Stimulated activated CD4-positive, alpha-beta T cell treated with anti-CD3 and anti-CD28 coated beads, Interleukin-4, amount 100 ng/mL, for 4 hours (primary cell): ENCODE measurements at places on chromosomes 6 and 20.

GRCh38 chr6:9518431-9518830 is 896.4 kb downstream of the TFAP2A start:
- DNase-seq: no peak

- no peak for DNase-seq
Observed at GRCh38 chr6:35089935-35090505, 51.1 kb downstream of the TCP11 start.

- DNase-seq: no peak
Observed at GRCh38 chr20:49435639-49436038, 46.8 kb downstream of the KCNB1 start.

GRCh38 chr6:45640081-45640491 is 262.4 kb upstream of the SUPT3H start:
- DNase-seq: no peak

- no peak for DNase-seq
Observed at GRCh38 chr20:51815383-51816076, 13.2 kb upstream of the SALL4 start.

DNA sequence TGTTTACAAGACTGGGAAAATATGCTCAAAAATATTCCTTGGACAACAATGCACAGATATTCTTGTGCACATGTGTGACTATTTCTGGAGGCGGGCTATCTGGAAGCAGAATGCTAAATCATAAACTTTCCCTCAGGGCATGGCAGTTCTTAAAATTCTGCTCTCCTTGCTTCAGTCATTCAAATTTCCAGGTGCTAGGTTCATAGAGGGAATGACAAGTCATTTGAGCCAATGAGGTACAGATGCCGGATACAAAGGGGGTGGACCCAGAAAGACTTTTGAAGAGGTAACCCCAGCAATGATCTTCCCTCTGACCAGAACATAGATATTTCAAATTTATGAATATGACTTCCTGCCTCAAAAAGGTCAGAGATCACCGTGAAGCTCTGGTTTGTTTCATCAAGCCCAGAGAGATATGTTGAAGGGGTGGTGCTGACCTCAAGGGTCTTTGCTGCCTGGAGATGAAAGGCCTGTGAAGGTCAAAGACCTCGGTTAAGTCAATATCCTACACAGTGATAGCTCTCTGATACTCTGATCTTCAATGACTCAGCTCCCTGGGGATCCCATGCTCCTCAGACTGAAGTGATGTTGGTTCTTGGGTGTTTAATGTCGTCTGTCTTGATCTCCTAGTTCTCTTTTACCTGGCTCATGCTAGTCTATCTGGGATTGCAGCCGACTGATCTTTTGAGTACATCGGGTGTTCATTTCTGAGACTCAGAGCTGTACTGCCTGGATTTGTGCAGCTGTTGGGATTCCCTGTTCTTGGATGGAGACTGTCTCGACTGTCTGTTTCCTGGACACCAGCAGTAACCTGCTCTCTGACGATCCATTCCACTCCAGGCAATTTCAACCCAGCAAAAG is 47.5 kb upstream of the TSHZ2 start:
- no peak for DNase-seq

GRCh38 chr6:138339024-138339423 is 38.7 kb upstream of the SMIM28 start:
- no peak for DNase-seq

DNA sequence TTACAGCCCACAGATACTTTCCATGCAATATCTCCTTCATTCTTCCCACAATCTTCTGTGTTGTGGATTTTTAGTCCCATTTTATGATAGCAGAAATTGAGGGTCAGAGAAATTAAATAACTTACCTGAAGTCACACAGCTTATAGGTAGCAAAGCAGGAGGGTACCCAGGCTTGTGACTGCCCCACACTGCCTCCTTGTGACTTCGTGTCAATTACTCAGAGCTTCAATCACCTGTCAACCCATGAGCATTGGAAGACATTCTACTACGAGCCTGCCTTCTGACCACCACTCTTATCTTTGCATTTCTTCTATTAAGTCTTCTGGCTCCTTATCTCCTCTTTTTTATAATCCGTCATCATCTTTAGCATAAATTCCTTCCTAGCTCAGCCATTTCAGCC is 71.6 kb upstream of the NRSN1 start:
- no peak for DNase-seq

DNA sequence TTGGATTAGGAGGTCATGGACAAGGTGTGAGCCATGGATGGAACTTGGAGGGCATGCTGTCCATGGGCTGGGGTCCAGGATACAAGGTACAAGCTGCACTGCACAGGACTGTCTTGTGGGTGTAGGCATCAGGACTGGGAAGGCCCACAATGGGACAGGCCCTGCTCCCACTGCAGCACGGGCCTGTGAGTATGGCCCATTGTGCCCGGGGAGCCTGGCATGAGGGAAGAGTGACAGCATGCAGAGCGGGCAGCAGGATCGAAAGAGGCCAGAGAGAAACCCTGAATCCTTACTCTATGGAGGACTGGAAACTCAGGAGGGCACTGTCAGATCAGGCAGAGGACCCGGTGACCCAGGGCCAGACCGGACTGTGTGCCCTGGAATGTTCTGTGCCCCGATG is 211.3 kb downstream of the PREX1 start:
- no peak for DNase-seq

DNA sequence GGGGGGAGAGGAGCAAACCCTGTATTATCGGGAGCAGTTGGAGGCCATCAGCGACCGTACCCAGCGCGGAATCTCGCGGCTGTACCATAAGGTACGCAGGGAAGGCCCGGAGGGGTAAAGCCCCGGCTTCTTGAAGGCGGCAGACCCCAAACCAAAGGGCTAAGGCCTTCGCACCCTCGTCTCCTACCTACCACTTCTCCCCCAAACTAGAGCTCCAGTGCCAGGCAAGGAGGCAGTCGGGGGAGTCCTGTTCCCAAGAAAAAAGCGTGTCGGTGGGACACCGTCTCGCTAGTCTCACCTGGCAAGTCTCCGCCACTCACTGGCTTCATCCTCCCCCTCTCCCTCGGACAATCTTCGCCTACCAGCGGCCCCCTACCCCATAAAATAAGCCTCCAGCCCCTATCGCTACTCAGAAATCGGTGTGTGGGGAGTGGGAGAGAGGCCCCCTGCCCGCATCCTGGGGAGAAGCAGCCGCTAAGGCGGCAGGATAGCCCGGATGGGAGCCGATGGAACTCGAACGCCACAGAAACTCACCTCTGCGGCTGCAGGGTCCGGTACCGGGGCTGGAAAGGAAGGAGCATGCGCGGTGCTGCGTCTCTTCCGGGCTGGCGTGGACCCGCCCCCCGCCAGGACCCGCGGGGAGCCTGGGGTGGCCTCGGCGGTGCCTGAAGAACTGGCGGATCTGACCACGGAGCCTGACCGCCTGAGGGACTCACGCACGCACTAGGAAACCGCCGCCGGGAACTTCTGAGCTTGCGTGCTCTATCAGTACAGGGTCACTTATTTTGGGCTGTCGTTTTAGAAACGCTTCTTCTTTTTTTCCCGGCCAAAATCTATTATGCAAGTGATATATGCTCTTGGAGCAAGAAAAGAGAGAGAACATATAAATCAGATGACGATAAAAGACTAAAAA is at the start of gene RPS10:
Gene RPS10 (minus strand): TSS at position 572 of the 913 bp plus-strand sequence. CDS start 848 bp downstream, outside the sequence.
- peak; percentile 93 for DNase-seq

DNA sequence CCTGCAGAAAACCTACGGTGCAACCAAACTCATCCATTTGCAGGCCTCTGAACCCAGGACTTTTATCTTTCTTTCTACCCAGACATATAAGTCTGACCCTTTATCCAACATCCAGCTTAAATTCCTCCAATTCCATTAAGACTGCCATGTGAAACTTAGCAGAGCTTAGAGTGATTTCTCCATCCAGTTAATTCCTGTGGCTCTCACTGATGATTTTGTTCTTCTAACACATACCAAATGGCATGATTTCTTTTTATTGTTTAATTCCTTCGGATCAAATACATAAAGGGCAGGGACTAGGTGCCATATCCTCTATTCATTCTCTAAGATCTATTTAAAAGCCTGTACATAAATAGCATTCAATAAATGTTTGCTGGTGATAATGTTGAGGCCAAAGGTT is 92.9 kb downstream of the TASP1 start:
- DNase-seq: no peak

- DNase-seq: no peak
Observed at GRCh38 chr6:101832371-101832770, 438.9 kb downstream of the GRIK2 start.

DNA sequence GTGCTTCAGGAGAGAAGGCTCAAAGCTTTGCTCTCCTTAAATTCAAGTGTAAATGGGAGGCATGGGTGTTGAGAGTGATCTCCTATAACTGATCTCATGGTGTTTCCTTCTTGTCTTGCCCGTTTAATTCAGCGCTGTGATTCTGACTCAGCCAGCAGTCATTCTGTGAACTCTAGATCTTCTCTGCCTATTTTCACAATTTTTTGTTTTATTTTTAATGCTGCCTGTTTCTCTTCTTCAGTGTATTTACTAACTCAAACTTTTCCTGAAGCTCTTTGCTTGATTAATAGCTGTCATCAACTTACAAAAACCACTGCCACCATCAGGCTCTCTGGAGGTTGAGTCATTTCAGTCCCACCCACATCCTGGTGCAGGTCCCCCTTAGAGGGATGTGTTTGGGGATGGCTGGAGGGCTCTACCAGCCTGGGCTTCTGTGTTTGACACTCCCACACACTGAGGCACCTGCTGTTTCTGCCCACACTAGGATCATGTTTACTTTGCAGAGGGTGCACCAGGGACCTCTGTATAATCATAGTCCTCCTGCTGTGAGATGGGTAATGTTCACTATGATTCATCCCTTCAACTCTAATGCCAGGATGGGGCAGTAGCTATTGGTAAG is 94.0 kb downstream of the SHLD1 start:
- peak; percentile 66 for DNase-seq

GRCh38 chr20:51886341-51886740 is 84.0 kb upstream of the SALL4 start:
- no peak for DNase-seq

DNA sequence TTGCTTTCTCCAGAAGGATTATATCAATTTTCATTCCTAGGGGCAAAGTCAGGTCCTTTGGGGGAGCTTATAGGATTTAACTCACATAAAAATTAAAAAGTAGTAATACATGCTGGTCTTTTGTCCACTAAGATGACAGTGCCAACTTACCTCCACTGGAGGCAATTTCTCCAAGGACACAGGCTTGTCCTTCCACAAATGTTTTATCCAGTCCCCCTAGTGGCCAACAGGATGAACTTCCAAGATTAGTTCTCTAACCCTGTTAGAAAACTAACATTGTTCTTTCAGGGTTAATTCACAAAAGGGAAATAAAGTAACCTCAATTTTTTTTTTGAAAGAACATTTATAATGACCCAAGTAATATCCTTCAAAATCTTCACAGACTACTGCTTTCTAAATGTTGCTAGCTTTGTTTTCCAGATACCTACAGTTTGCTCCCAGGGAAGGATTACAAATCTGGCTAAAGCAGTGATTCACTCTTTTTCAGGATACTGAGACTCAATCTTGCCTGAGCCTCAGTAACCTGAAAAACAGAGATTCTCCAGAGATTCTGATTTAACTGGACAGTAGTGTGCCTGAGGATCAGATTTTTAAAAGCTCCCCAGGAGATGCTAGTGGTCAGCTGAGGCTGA is 31.7 kb upstream of the UBR2 start:
- no peak for DNase-seq

DNA sequence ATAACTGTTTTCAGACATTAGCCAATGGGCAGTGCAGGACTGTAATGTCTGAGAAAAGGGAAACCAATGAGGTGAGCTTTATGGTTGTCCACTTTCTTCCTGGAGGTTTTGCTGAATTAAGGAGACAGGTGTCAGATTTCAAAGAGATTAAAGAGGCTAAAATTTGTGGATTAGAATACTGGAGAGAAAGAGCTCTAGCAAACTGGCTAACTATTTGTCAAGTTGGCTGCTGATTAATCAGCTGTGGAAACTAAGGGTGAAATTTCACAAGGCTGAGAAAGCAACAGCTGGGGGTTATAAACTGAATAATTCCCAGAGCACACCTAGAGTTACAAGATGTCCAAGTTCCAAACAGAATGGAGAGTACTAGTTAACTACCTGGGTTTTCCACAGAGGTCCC is 198.9 kb downstream of the TBC1D32 start:
- no peak for DNase-seq

DNA sequence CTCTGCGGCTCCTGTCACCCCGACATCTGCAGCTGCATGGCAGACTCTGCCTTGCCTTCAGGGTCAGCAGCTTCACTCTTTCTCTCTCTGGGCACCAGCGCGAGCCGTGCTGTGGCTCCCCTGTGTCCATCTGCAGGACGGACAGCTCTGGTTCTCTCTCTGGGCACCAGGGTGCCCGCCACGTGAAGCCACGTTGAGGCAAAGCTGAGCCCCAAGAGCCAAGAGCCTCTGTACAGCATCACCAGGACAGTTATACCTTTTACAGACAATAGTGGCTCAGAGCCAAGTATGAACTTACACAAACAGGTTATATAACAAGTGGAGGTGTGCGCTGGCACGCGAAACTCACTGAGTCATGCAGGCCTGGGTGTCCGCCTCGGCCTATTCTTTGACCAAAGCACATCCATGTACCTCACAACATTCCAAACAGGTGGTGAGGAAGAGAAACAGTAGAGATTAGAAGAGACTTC is 50.8 kb downstream of the FAM50B start:
- DNase-seq: no peak

GRCh38 chr6:53042112-53042511 is 23.1 kb upstream of the FBXO9 start:
- DNase-seq: no peak

DNA sequence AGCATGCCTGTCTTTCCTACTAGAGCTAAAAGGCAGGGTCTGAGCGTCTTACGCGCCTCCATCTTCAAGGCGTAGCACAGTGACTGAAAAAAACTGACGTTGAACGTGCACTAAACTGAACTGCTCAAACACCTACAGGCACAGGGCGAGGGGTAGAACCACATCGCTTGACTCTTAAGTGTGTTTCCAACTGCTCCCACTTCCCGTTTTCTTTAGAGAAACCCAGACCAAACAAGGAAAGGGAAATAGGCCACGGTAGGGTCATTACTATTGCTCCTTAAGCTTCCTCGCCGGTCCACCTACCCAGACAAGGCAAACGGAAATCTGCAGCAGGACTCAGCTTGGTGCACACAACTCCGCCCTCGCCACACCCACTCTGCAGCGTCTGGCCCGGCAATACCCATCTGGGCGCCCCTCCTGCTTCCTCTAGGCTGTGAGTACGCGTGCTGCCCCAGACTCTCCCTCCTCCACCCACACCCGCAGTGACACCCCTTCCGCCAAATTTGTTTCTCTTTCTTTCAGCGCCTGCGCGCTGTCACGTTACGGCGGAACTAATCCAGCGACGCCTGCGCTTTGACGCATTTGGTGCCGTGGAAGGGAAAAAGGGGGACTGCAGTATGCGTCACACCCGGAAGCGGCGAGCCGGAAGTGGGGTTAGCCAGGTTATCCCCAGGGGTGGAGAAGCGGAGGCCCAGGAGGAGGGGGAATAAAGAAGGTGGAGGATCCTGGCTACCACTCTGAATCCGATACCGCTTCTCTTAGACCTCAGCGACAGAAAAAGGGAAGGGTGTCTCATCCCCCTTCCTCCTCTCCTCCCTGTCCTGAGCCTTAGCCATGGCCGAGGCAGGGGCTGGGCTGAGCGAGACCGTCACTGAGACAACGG is at the start of gene PPP1R11:
Gene PPP1R11 (plus strand): TSS at position 622 of the 883 bp plus-strand sequence. CDS start 213 bp downstream, at position 835.
- DNase-seq: peak; percentile 93

- DNase-seq: peak; percentile 71
Observed at GRCh38 chr6:138454981-138455706, 44.1 kb downstream of the NHSL1 start.

GRCh38 chr20:16759181-16759563 is 11.0 kb downstream of the OTOR start:
- no peak for DNase-seq

- DNase-seq: no peak
Observed at GRCh38 chr6:127457456-127458064, 1.6 kb downstream of the KIAA0408 start.
